Stimulated activated CD8-positive, alpha-beta memory T cell treated with anti-CD3 and anti-CD28 coated beads, Interleukin-7, amount 100 ng/mL, for 48 hours (primary cell): ENCODE measurements at places on chromosomes 7 and 10.

DNA sequence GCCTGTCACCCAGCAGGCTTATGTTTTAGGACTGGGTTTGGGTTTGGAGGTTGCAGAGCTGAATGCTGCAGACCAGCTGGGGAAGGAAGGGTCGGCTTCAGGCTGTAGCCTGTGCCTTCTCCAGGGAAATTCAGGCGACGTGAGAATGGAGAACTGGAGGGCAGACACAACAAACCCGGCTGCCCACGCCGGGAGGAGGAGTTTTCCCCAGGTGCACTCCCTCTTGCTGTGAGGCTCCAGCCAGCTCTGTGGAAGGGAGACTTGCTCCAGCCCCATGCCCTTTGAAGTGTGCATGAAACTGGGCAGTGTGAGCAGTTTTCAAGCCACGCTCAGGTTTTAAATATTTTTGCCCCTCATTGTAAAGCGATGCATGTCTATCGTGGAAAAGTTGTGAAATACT lies 279.1 kb downstream of the CCSER2 start:
- DNase-seq, result no peak

DNA sequence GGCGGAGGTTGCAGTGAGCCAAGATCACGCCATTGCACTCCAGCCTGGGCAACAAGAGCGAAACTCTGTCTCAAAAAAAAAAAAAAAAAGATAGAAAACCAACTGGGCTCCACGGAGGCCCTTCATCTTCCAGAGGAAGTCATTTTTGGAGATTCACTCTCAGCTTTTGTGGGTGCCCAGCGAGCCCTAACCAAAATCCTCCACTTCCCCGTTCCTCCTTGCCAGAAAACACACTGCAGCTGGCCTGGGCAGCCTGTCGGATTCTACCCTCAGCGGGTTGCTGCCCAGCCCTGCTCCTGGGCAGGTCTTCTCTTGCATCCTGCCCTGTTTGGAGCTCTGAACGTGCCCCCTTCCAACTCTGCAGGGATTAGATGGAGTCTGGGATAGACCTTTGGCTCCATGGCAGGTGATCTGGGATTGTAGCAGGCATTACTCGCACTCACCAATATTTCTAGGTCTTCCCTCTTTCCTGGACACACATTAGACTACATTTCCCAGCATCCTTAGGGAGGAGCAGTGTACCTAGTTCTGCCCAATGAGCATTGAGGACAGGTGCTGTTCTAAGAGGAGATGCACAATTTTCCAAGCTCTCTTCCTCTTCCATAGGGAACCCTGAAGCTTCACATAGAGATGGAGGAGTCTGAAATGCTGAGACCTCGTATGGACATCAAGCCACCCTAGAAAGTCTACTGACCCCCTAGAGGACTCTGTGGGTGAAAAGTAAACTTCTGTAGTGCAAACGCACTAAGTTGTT lies 4.6 kb downstream of the GRID2IP start:
- no peak for DNase-seq

GRCh38 chr10:111246814-111247452 lies 170.1 kb downstream of the ADRA2A start:
- DNase-seq, result no peak

DNA sequence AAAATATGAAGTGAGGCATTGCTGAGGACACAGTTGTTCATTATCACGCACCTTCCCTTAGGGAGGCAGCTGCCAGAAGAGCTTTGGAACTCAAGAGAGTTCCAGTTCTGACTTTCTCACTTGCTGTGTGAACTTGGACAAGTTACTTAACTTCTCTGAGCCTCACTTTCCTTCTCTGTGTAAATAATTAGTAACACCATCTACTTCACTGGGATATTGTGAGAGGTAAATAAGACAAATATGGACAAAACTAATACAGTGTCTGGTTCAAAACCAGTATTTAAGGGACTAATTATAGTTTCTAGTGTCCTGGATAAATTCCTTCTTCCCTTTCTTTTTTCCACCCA lies 6.3 kb upstream of the SLC13A4 start:
- DNase-seq, result no peak

GRCh38 chr7:105098863-105099515 lies 85.0 kb downstream of the KMT2E start:
- no peak for DNase-seq

DNA sequence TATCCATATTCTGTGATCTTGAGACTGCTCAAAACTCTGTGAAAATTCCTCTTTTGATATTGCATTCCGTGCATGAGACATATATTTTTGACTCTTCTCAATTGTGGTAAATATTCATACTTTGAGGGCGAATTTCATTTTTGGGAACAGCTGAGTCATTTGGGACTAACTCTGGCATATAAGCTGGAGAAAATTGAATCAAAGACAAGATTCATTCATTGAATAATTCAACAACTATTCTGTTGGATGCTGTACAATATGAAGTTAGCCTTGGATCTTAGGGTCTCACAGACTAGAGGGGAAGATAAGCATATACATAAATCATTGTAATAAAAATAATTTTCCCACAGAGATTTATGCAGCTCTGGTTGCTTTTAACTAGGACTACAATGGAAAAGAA lies 183.2 kb upstream of the NEBL start:
- DNase-seq, result no peak

GRCh38 chr7:32564542-32564941 lies 69.3 kb downstream of the AVL9 start:
- no peak for DNase-seq

DNA sequence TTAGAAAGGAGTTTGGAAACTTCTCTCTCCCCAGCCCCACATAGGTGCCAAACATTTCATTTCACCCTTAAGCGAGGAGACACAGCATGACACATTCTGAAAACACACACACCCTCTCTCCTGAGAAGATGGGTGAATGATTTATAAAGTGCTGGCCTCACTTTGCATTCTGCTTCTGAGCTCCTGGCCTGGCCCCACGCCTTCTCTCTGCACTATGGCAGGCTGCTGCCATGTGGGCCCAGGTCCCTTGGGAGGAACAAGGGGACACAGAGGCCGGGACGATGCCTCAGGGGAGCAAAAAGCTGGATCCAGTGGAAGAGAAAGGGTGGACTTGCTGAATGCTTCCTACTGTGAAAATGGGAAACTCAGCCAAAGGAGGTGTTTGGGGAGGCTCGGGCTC lies 56.0 kb downstream of the CPXM2 start:
- no peak for DNase-seq

- peak; percentile 23 for DNase-seq
Measured at GRCh38 chr10:451021-451471, 238.4 kb downstream of the DIP2C start.
